ENCODE measurements at places on chromosomes 5 and 9. TPM values are rescaled to one million over a fixed set of nuclear protein-coding genes. Genes with fewer than 3 reads are reported as not detected.

Gene BTNL8
- total RNA-seq: 0.24 TPM

Gene SOHLH1
- not detected for total RNA-seq

Gene TRIM36
- 1.8 TPM for total RNA-seq

Gene GDA
- total RNA-seq: 0.76 TPM

Gene IL9
- 0.52 TPM for total RNA-seq

Gene ADAMTS19
- 0.76 TPM for total RNA-seq

Gene FGF1
- 0.99 TPM for total RNA-seq

Gene FOXD4L3
- total RNA-seq: 0.94 TPM

Gene IGFBPL1
- 6.0 TPM for total RNA-seq

Gene TBC1D9B
- 13.9 TPM for total RNA-seq

Gene DOCK2
- total RNA-seq: 99.4 TPM

Gene EMB
- total RNA-seq: 95.2 TPM

Gene PCDHGB4
- total RNA-seq: 1.0 TPM

Gene FAM78A
- total RNA-seq: 19.6 TPM

Gene ACTBL2
- total RNA-seq: not detected

Gene PCDHAC1
- total RNA-seq: 0.05 TPM

Gene NUTM2G
- total RNA-seq: not detected

Gene NR2F1-AS1
- 2.0 TPM for total RNA-seq

Gene PLAA
- 18.6 TPM for total RNA-seq

Gene ENDOG
- 21.5 TPM for total RNA-seq

Gene SLC6A3
- total RNA-seq: 0.33 TPM

Gene DOLPP1
- 12.7 TPM for total RNA-seq

Gene SPACA9
- total RNA-seq: 4.6 TPM

Gene PPIC
- 4.2 TPM for total RNA-seq

Gene CDC25C
- total RNA-seq: 12.9 TPM

Gene SNCAIP
- total RNA-seq: 5.2 TPM

Gene C8G
- 2.2 TPM for total RNA-seq

Gene CRHBP
- total RNA-seq: 0.76 TPM

Gene OTP
- total RNA-seq: 0.05 TPM

Gene SPATA31A3
- total RNA-seq: not detected

Gene NPR2
- total RNA-seq: 4.3 TPM

Gene GAPT
- total RNA-seq: 6.8 TPM

Gene CAMK2A
- 0.09 TPM for total RNA-seq

Gene PSMB7
- 177 TPM for total RNA-seq

Gene HMMR
- total RNA-seq: 54.9 TPM

Gene SMU1
- total RNA-seq: 27.3 TPM

Gene GM2A
- 36.6 TPM for total RNA-seq

Gene ANXA6
- total RNA-seq: 381 TPM

Gene PCDHB5
- total RNA-seq: 0.38 TPM

Gene ENTPD8
- 0.14 TPM for total RNA-seq

Gene PLEKHG4B
- 0.47 TPM for total RNA-seq

Gene C7
- 17.2 TPM for total RNA-seq

Gene GALT
- total RNA-seq: 34.5 TPM

Gene CATSPER3
- total RNA-seq: 0.19 TPM

Gene CXXC5
- 73.2 TPM for total RNA-seq

Gene CAMK4
- 107 TPM for total RNA-seq

Measured in thymus (tissue), 14 donors.